ENCODE measurements at places on chromosomes 13 and 19.

DNA sequence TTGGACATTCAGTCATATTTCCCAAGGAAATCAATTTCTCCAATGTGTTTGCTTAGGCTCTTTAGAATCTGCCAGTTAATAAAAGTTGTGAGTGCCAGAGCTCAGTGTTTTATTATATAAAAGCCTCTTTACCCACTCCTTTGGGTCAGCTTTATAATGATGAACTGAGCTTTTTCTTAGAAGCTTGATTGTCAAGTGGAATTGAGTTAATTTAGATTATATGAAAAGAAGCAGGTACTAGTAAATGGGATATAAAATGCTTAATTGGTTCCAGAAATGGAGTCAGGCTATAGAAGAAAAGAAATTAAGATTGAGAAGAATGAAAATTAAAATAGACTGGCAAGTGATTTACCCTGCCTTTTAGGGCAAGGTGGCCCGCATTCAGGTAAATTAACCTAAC, 363.2 kb downstream of the SLITRK6 start:
- DNase-seq, result no peak

DNA sequence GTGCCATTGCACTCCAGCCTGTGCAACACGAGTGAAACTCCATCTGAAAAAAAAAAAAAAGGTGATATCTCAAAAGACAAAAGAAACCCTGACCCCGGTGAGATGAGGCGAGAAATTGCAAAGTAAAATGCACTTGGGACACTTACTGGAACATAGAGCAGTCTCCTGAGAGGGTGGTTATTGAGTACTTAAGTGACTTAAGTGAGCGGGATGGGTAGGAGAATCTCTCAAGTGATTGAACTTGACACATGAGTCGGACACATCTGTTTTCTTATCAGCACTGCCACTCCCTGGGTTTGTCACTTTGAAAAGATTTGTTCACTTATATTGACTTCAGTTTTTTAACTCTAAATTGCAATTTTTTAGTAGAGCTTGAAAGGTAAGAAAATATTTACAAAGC, 2.8 kb downstream of the ZNF429 start:
- DNase-seq, result no peak

GRCh38 chr13:26497968-26498511, 59.4 kb upstream of the WASF3 start:
- DNase-seq, result no peak

DNA sequence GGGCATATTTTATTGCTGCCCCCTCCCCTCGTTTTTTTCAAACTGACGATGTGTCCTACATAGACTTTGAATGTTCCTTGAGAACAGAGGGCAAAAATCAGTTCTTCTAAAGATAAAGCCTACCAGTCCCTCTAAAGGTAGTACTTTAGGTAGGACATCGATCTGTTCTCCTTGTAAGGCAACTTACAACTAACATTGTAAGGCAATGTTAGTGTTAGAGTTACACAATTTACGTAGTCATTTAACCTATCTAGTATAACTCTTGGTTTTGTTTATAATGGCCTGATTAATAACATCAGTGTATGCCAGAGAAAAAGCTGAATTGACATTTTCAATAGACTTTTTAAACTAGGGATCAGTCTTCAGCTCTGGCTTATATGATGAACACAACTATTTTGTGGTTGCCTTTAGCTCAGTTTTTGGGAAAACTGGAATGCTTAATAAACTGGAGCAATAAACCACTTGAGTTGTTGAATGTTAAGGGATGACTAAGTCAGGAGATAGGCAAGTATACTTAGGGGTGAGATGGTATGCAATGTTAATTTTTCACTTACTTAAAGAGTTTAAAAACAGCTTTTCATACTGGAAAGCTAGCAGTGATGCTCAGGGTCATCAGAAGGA, 2.2 kb downstream of the NDFIP2 start:
- no peak for DNase-seq

DNA sequence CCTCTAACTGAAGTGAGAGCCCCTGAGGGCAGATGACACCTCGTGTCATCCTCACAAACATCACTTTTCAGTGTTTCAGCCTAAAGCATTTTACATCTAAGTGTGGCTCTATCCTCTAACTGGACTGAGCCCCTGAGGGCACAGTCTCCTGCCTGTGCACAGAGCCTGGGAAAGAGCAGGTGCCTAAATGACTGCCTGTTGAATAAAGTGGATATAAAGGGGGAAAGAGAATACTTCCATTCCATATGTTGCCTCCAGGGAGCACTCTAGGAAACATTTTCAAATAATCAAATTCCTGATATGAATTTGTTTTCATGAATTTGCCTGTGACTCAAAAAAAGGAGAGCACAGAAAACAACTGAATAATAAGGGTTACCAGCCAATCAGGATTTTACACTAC, 32.2 kb downstream of the CNMD start:
- DNase-seq, result no peak

- no peak for DNase-seq
These were observed 3.3 kb upstream of the USP12 start for GRCh38 chr13:27174766-27175455.

- DNase-seq, result no peak
These were observed 10.5 kb downstream of the AP1M1 start for GRCh38 chr19:16208064-16208759.

- DNase-seq, result no peak
These were observed 1.3 kb downstream of the SLC25A42 start for GRCh38 chr19:19064811-19065745.

DNA sequence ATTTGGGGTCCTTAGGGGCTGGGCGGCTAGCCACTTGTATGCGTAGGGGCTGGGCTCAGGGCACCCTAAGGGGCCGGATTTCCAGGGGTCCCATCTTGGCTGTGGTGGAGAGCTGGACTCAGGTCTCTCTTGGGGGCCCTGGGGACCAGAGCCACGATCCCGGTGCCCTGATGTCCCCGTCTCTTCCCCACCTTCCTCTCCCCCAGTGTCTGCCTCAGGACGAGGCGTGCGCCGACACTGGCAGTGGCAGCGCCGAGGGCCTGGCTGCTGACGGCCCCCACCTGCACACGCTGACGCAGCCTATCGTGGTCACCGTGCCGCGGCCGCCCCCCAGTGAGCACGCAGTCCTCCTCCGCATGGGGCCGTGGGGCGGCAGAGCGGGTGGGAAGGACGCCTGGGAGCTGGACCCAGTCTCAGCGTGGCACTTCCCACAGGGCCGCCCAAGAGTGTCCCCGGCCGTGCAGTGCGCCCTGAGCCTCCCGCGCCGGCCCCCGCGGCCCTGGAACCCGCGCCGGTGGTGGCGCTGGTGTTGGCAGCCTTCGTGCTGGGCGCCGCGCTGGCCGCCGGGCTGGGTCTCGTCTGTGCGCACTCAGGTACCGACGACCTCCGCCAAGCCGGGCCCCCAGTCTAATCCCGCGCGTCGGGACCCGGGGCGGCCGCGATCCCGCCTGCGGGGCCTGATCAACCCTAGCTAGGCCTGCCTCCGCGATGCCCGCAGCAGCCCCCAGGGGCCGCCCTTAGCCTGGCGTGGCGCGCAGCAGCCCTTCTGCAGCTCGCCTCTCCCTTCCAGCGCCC, 2.7 kb upstream of the SNAPC2 start:
- DNase-seq, result no peak
